ENCODE measurements at places on chromosomes 1 and 21.

- DNase-seq = no peak
These were observed 93.3 kb upstream of the POU3F1 start for GRCh38 chr1:38139738-38140487.

DNA sequence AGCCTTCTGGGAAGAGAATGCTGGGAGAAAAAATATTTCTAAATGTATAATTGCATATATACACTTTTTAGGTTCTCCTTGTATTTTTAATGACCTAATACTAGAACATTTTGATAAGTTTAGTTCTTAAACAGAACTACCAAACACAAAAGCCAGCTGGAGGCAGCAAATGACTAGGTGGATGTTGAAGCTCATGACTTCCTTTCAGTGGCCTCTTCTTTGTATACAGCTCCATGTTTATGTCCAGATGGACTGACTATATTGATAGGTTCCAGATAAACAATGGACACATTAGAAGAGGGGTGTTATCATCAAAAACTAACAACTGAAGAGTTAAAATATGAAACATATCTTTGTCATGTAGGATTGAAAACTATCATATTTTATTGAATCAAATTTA, 52.5 kb downstream of the LRRC8D start:
- no peak for DNase-seq

DNA sequence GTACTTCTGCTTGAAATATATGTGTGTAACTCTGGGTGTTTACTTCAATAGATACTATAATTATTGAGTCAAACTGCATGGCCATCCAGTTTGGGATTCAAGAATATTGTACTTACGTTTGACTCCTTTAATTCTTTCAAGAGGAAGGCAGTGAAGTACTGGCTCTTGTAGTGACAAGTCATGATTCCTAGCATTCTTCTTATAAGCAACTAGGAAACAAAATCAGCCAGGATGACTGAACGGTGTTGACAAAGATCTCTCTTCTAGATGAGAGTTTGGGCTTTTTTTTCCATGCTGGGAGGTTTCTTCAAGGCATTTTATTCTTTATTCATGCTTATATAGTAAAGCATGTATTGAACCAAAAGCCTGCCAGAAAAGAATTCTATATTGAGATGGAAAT, 58.3 kb downstream of the CLEC20A start:
- DNase-seq = no peak

DNA sequence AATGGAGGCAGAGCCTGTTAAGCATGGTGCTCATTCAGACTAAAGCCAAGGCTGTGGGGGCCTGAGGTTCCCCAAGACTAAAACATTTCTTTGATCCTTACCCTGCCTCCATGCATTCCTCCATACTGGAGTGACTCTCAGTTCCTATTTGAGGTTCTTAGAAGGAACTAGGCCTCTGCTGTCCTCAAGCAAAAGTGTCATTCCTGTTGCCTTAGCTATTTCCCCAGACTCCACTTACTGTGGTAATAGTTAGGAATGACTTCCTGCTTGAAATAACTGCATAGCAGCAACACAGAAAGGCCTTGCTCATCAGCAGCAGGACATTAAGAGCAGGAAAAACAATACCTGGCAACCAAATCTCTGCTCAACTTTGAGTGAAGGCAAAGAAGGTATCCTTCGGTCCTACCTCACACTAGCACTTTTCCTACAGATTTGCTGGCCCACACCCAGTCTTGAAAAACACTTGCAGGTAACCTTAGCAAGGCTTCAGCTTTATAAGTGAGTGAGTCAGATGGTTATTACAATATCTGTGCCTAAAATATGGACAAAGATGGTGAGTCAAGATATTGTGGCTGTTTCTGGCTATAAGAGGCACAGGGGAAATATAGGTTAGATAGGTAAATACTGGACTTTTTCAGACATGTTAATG, 14.8 kb downstream of the LRRC41 start:
- no peak for DNase-seq

GRCh38 chr1:172431204-172431603, 10.7 kb downstream of the C1orf105 start:
- DNase-seq = no peak

DNA sequence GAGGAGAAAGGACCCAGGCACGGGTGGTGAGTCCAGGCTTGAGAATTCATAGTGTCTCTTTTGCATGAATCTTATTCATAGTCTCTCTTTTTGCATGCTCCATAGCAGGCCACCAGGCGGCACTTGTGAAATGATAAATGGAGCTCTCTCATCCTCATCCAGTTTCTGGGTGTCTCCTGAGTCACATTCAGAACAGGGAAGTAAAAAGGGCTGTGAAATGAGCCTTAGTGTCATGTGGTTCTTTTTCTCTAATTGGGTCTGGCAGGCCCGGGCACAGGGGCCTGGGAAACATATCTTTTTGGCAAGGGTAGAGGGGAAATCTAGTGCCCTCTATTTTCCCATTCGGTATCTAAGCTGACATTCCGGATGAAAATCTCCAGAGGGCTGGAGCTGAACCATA, 19.1 kb upstream of the NCF2 start:
- no peak for DNase-seq

DNA sequence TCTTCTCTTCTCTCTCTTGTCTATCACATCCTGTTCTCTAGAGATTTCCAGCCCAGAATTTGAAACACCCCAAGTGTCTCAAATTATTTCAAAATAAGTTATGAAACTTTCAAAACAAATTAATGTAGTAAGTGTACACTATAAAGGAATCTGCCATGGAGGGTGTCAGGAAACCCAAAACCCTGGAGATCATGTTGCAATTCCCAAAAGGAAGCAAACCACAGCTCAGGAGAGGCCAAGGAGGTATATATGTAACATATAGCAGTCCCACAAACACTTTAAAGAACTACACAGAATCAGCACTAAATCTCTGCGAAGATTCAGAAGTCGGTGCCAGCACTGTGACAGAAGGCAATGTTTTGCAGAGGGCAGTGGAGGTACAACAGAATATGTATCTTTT, 26.6 kb downstream of the PTPN14 start:
- no peak for DNase-seq

GRCh38 chr1:202131956-202132821, 9.5 kb downstream of the GPR37L1 start:
- no peak for DNase-seq

DNA sequence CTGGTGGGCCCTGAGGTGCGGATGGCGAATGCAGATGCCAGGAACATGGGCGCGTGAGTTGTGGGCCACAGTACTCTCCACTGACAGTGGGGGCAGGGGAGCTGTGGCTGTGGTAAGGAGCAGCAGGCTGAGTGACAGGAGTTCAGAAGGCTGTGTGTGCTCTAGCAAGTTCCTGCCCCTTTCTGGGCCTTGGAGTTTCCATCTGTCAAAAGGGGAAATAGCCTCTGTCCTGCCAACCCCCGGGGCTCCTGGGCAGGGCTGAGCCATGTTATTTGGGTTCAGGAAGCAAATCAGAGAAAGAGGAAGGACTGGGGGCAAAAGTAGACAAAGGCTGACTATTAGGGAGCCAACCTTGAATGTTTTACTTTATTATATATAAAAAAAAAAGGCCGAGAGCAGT, 19.5 kb upstream of the MFN2 start:
- no peak for DNase-seq

DNA sequence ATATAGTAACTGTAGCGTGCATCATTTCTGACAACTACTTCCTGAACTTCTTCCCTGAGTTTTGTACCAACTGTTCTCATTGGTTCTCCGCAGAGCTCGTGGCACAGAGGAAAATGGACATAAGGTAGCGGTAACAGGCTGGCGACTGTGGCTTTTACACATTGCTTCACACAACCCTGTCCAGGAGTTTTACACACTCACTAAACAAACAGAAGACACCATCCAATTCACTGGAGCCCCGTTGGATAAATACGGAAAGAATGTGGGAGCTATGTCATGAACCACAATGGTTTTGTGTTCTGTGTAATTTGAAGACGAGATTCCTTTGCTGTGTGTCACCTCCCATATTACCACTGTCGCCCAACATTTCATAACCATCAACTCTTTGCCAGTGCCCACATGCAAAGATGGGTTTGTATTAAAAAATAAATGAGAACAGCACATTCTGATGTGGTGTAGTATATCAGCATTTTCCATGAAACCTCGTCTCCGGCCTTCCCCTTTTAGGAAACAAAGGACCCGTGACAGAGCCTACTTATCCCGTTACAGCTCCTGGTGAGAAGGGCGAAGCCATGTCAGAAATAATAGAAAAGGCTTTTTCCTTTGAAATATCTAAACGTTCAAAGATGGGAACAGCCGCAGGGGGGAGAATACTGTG, 47.4 kb upstream of the ENAH start:
- DNase-seq = no peak

- DNase-seq = no peak
These were observed 85.1 kb downstream of the ENAH start for GRCh38 chr1:225567789-225568188.
